ENCODE measurements at places on chromosomes 2 and 18.

DNA sequence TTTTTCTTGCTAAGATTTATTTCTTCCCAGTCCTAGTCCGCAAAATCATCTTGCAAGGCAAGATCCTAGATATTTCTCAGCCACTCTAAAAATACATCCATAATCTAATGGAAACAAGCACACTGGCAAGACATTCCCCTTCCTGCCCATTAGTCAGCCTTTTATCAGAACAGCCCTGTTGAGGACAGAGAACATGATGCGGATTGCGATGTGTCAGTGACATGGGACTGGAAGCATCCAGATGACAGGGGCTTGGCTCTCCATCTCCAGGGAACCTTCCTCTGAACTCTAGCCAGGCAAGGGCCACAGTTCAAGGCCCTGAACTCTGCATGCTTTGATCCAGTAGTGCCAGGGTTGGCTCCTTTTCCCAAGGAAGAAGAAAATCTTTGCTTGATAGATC is 70.0 kb downstream of the VSNL1 start:
- no peak for DNase-seq

DNA sequence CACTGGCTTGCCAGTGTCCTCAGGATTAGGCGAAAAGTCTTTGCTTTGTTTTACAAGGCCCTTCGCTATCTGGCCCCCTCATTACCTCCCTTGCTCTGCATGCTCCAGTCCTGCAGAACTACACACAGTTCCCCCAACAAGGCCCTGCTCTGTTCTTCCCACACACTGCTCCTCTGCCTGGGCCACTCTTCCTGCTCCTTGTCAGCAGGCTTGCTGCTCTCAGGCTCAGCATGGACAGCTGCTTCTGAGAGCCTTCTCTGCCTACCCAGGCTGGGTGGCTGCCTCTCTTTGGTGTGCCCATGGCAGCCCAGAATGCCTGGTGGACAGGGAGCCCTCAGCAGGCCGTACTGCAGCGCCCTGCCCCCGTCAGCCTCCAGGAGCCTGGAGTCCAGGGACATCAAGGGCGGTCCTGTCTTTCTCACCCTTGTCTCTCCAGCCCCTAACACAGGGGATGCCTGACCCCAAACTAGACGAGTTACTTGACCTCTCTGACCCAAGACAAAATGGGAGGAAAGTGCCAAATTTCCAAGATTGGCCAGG is 111.1 kb downstream of the MSH2 start:
- no peak for DNase-seq

GRCh38 chr2:239386872-239387445 is 13.9 kb downstream of the HDAC4 start:
- no peak for DNase-seq

- peak; percentile 46 for DNase-seq
Observed at GRCh38 chr2:219119422-219120043, 41.1 kb downstream of the NHEJ1 start.

- DNase-seq: no peak
Observed at GRCh38 chr2:85243101-85244072, 84.4 kb downstream of the TGOLN2 start.
